H9 (cell line): ENCODE measurements at places on chromosomes 7 and 10. TPM values are rescaled to one million over a fixed set of nuclear protein-coding genes. Genes with fewer than 3 reads are reported as not detected.

DNA sequence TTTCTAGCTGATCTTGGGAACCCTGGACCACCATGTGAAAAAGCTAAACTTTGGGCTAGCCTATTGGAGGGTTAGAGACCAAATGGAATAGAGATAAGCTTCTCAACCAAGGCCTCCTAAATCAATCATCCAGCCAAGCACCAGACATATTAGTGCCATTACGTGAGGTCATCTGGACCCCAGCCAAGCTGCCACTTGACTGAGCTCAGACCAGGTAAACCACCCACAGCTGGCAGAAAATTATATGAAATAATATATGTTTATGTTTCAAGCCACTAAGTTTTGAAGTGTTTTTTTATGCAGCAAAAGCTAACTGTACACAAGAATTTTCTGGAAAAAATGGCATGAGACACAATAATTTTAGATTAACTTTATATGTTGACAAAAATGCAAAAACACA lies 82.6 kb upstream of the PCGF5 start:
- H3K27me3 ChIP-seq, result no peaks in the 10 kb centered on the region
- H3K36me3 ChIP-seq, result no peaks in the 10 kb centered on the region
- H3K27ac ChIP-seq, result no peak overlapping the region
- no peak for DNase-seq
- H3K4me3 ChIP-seq, result no peak overlapping the region

GRCh38 chr7:66356277-66356721 lies 151.2 kb downstream of the TPST1 start:
- no peak overlapping the region for H3K4me3 ChIP-seq
- H3K27ac ChIP-seq, result no peak overlapping the region
- H3K27me3 ChIP-seq, result no peaks in the 10 kb centered on the region
- no peaks in the 10 kb centered on the region for H3K36me3 ChIP-seq

GRCh38 chr7:142108728-142109505 lies 2.6 kb upstream of the MGAM2 start:
- DNase-seq, result no peak
- H3K4me1 ChIP-seq, result peaks cover 3% of the 10 kb centered on the region; the same call in 1 of the 2 replicates
- no peaks in the 10 kb centered on the region for H3K27me3 ChIP-seq
- no peak overlapping the region for H3K4me3 ChIP-seq
- H3K36me3 ChIP-seq, result no peaks in the 10 kb centered on the region

- H3K4me3 ChIP-seq, result no peak overlapping the region
- no peak overlapping the region for H3K27ac ChIP-seq
- H3K27me3 ChIP-seq, result no peaks in the 10 kb centered on the region
- no peaks in the 10 kb centered on the region for H3K4me1 ChIP-seq
These were observed 73.5 kb downstream of the ZFAND4 start for GRCh38 chr10:45599021-45599603.

GRCh38 chr10:77715536-77715935 lies 77.9 kb upstream of the KCNMA1 start:
- H3K4me1 ChIP-seq, result peaks cover 7% of the 10 kb centered on the region; the same call in 1 of the 2 replicates
- H3K4me3 ChIP-seq, result no peak overlapping the region
- H3K27me3 ChIP-seq, result no peaks in the 10 kb centered on the region; the same call in 1 of the 2 replicates
- H3K27ac ChIP-seq, result no peak overlapping the region
- no peak for DNase-seq

DNA sequence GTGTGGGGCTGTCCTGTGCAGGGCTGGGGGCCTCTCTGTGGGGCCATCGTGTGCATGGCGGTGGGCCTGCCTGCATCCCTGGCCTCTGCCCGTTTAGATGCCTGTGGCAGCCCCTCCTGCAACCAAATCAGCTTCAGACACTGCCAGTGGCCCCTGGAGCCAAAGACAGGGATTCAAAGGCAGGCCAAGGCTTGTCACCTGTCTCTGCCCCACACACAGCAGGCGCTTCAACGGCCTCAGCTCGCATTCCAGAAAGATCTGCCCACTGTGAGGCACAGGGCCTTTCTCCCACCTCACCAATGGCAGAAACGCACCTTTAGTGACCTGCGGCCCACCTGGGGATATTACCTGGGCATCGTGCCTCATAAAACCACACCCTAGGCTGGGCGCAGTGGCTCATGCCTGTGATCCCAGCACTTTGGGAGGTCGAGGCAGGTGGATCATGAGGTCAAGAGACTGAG lies 46.0 kb downstream of the INSIG1 start:
- peaks cover 5% of the 10 kb centered on the region for H3K27me3 ChIP-seq
- H3K27ac ChIP-seq, result no peak overlapping the region
- H3K36me3 ChIP-seq, result peaks cover 5% of the 10 kb centered on the region; the same call in 1 of the 2 replicates
- no peak for DNase-seq
- no peak overlapping the region for H3K4me3 ChIP-seq

DNA sequence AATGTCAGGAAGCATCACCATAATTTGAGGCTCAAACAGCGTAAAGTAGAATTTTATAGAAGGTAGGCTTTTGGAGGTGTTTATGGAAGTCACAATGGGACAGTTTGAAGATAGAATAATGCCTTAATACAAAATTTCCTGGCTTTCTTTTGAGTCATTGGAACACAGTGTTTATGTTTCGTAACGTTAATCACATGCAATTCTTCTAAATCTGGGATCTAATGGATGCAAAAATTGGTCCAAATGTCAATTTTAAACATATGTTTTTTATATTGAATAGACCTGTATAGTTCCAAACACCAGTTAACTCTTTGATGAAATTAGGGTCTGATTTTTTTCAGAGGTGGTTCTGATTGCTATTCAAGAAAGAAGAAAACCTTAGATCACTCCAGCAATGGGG lies 86.5 kb upstream of the HPS1 start:
- H3K4me3 ChIP-seq, result no peak overlapping the region
- H3K27me3 ChIP-seq, result no peaks in the 10 kb centered on the region
- H3K27ac ChIP-seq, result no peak overlapping the region
- H3K4me1 ChIP-seq, result no peaks in the 10 kb centered on the region
- DNase-seq, result no peak

DNA sequence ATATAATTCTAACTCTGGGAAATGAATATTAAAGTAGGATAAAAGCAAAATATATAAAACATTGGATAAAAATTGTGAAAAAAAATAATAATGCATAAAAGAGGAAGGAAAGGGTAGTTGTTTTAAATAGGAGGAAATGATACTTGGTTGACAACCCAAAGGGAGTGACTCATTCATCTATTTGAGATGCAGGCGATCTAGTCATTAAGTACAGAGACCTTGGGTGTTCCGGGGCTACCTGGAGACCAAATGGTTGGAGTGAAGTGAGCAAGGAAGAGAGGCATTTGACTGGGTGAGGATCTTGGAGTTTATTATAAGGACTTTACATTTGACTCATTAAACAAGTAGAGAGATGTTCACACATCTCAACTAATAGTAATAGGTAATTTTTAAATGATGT lies 111.0 kb downstream of the LRRTM3 start:
- H3K27ac ChIP-seq, result no peak overlapping the region
- no peaks in the 10 kb centered on the region for H3K27me3 ChIP-seq
- H3K4me1 ChIP-seq, result no peaks in the 10 kb centered on the region
- H3K36me3 ChIP-seq, result no peaks in the 10 kb centered on the region
- DNase-seq, result no peak

DNA sequence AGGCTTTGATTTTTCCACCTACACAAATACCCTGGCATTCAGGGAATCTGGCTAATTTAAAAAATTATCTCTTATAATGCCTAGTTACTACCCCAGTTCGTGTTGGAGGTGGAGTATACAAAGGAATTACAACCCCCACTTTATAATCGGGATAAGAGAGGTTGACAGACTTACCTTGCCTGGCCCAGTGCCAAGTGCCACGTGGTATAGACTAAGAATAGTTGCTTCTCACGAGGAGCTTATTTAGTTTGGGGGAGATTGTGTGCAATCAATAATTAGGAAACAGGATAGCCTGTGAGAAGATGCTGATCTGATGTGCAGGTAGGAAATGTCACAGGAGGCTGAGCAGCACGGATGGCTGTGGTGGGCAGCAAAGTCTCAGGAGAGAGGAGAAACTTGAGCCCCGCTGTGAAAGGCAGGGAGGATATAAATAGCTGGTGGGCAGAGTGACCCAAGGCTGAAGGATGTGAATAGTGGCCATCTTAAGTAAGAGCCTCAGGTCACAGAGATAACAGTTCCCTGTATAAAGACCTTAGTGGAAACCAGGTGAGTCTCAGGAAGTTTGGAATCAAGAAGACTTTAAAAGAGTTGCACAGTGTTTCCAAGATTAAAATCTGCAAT lies 11.3 kb upstream of the ATXN7L1 start:
- H3K27ac ChIP-seq, result no peak overlapping the region
- no peaks in the 10 kb centered on the region for H3K27me3 ChIP-seq
- no peak for DNase-seq
- H3K4me3 ChIP-seq, result no peak overlapping the region

DNA sequence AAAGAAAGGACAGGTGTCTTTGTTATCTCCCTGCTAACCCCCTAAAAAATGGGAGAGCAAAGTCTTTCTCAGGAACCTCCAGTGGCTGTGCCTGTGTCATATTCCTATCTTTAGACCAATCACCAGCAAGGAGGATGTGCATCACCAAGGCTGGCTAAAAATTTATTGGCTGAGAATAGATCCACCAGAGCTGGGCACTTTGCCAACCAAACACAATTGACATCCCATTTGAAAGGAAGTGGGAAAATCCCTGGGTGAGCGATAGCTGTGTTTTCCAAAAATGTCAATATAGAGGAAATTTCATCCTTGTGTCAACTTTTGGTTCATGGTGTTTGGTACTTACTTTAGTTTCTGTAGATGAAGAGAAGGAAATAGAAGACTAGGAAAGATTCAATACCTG lies 13.1 kb upstream of the GPR141 start:
- no peaks in the 10 kb centered on the region for H3K27me3 ChIP-seq
- H3K36me3 ChIP-seq, result no peaks in the 10 kb centered on the region
- peaks cover 7% of the 10 kb centered on the region for H3K4me1 ChIP-seq
- no peak overlapping the region for H3K27ac ChIP-seq
- no peak overlapping the region for H3K4me3 ChIP-seq

GRCh38 chr7:1697499-1698125 lies 27.5 kb downstream of the ELFN1 start:
- DNase-seq, result peak; percentile 26
- H3K4me3 ChIP-seq, result no peak overlapping the region
- no peaks in the 10 kb centered on the region; the same call in 1 of the 2 replicates for H3K4me1 ChIP-seq
- no peak overlapping the region for H3K27ac ChIP-seq

GRCh38 chr7:6399351-6399750 lies 48.4 kb downstream of the DAGLB start:
- no peak overlapping the region for H3K27ac ChIP-seq
- H3K4me3 ChIP-seq, result no peak overlapping the region
- peaks cover 52% of the 10 kb centered on the region for H3K36me3 ChIP-seq
- DNase-seq, result no peak

DNA sequence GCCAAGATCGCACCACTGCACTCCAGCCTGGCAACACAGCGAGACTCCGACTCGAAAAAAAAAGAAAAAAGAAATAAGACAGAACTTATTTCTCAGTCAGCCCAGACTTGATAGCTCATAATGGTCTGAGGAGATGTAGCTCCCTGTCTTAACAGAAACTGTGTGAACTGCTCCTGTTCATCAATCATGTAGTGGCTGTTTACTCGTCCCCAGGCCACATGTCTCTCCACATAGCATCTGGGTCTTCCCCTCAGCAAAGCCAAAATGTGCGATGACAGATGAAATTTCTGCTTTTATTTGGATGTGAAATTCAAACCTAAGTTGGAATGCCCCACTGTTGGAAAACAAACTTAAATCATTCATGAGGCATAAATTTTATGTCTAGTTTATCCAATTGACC lies 219.0 kb downstream of the CACNA2D1 start:
- no peaks in the 10 kb centered on the region for H3K4me1 ChIP-seq
- H3K36me3 ChIP-seq, result no peaks in the 10 kb centered on the region
- H3K27me3 ChIP-seq, result no peaks in the 10 kb centered on the region
- no peak overlapping the region for H3K27ac ChIP-seq
- no peak overlapping the region for H3K4me3 ChIP-seq

Gene RTKN2
- 14.4 and 14.5 TPM in 2 replicates for total RNA-seq

Gene HOXA1
- total RNA-seq, result 0.11 TPM in 1 of 2 replicates, not detected in the other

Gene COG5
- 20.2 and 21.8 TPM in 2 replicates for total RNA-seq

Gene TMEM225B
- 0.44 TPM in 1 of 2 replicates, not detected in the other for total RNA-seq

Gene SOSTDC1
- total RNA-seq, result not detected in 2 replicates

Gene TMEM196
- total RNA-seq, result not detected in 2 replicates

Gene RSPH10B
- total RNA-seq, result 0.63 and 1.1 TPM in 2 replicates

Gene GATA3
- 0.31 TPM in 2 replicates for total RNA-seq
